Suppressor macrophage (primary cell): ENCODE measurements at places on chromosomes 7 and 10.

GRCh38 chr7:51244885-51245284, 71.7 kb downstream of the COBL start:
- DNase-seq: peak; percentile 32

GRCh38 chr10:114821915-114822443, 399 bp downstream of the FHIP2A start:
- DNase-seq: peak; percentile 40

- no peak for DNase-seq
Observed at GRCh38 chr7:100752994-100753393, 19.6 kb downstream of the ZAN start.

- DNase-seq: peak; percentile 61
Observed at GRCh38 chr7:95609277-95609971, 13.1 kb upstream of the PDK4 start.

DNA sequence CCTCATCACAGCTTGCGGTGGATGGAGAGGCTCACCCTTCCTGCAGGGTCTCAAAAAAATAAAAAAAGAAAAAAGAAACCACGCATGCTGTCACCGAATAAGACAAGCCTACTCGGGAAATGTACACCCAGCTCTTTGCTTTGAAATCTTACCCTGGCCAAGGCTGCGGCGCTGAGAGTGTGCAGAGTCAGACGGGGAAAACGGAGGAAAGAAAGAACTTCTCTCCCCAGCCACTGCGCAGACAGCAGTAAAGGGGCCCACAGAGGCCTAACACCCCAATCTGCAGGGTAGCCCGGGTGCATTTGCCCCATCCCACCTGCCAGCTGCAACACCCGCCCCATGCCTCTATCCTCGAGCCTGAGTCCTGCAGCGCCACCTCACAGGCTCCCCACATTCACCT, 14.8 kb downstream of the SLIT1 start:
- DNase-seq: no peak

- no peak for DNase-seq
Observed at GRCh38 chr10:70943841-70944466, 55.6 kb upstream of the PCBD1 start.

DNA sequence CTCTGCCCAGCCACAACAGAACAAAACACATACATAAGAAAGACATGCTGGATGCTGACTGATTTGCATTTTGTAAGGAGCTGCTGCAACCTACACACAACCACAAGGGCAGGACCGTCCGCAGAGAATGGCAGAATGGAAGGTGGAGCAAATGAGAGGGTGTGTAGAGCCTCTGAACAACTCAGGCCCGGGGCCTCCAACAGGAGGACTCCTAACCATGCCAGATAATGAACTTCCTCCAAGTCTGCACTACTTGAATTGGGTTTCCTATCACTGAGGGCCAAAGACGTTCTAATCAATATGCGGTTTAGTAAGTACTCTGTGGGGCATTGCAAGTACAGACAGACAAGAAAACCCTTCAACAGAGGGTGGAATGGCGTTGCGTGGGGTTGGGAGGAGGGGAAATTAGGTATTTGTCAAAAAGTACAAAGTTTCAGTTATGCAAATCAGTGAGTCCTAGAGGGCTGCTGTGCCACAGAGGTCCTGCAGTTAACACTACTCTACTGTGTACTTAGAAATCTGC, 14.6 kb downstream of the VOPP1 start:
- peak; percentile 42 for DNase-seq

DNA sequence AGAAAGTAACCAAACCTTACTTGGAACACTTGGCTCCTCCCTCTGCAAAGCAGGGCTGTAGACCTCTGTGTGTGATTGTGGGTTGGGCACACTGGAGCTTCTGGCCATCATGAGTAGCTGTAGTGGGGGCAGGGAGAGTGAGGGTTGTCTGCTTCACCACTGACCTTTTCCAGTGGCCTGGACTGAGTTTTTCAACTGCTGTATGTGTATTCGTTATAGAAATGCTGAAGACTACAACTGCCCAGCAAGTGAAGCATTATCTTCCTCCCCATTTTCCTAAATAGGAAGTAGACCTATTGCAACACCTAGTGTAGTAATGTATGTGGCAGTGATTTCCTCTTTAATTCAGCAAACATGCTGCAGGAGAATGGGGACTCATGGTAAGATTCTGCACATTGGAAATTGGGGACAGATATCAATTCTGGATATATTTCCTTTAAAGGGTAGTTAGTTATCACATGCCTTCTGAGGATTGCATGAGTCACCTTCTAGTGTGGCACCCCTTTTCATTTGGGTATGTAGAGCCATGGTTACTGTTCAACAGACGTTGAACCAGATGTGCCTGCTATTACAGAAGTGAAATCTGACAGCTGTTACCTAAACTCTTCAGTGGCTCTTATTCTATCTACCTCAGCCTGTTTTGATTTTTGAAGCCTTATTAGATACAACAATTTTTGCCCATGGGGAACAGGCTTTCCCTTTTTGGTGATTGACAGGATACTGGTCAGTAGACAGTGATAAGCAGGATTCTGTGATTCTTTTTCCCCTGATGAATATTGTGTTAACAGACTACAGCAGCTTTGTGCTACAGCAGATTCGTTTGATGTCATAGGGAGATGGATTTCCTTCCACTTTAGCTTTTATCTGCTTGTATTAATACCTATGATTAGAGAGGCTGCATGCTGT, 130.9 kb downstream of the SND1 start:
- peak; percentile 61 for DNase-seq

GRCh38 chr10:2659660-2660209, 407.6 kb upstream of the PFKP start:
- DNase-seq: no peak

GRCh38 chr10:33623669-33624068, 289.2 kb upstream of the NRP1 start:
- peak; percentile 46 for DNase-seq

GRCh38 chr7:35848725-35849124, 47.9 kb downstream of the SEPTIN7 start:
- no peak for DNase-seq

GRCh38 chr7:104903044-104903443, 111.0 kb upstream of the KMT2E start:
- no peak for DNase-seq

DNA sequence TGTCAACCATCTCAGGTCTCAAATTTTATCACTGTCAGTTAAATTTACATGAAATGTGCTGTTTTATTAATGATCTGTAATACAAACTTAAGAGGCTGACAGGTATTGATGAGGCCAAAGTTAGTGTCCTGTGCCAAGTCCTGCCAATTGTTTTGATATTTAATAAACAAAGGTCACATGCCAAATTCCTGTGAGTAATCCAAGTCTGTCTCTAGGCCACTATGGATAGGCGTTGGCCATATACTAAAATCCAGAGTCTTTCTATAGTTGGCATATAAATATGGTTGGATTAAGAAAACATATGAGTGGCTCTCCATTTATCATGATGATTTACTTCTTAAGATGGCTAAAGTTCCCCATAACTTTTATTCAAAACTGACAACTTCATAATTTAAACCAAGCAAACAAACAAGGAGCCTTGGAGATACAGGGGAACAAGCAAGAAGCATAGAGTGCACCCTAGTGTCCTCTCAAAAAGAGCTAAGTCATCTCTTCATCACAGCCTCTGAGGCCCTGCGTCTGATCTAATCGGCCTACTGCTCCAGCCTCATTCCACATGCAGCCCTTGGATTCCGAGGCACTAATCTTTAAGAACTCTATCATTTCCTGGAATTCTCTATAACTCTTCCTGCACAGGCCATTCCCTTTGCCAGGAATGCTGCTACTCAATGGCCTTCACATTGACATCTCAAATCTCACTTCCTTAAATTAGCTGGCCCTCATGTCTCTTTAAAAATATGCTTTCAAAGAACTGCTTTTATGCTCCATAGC, 32.7 kb upstream of the NRCAM start:
- no peak for DNase-seq

- no peak for DNase-seq
Observed at GRCh38 chr10:100805543-100806355, 60.4 kb downstream of the PAX2 start.

DNA sequence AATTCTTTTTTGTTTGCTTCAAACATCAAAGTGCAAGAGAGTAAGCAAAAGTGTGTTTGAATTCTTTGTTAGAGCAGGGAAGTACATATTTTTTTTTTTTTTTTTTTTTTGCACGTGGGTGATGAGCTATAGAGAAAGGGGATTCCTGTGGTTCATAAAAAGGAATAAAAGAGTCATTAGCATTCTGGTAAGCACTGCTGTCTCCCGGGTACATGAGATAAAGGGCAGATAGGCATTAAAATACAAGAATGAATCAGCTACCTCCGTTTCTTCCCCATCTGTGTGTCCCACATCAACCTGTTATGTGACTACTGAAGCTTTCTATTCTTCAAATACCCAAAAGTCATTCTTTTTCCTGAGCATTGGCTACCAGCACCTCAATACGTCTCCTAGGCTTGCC, 102.4 kb upstream of the SEMA3D start:
- DNase-seq: no peak

DNA sequence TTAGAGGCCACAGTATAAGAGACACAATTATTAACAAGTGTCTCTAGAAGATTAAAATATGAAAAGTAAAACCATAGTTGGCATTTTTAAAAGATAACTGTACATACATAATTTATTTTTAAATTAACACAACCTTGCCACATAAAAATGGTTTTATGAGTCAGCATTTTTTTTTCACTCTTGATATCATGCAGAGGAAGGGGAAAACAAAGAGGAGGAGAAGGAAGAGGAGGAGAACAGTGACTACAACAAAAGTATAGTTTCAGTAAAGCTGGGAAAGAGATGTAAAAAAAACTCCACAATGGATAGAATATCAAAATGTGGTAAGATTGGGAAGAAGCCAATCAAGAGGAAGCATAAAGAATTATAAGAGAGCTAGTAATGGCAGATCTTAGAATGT, 34.0 kb downstream of the CH25H start:
- no peak for DNase-seq

- DNase-seq: no peak
Observed at GRCh38 chr10:23037561-23037960, 57.8 kb upstream of the MSRB2 start.

DNA sequence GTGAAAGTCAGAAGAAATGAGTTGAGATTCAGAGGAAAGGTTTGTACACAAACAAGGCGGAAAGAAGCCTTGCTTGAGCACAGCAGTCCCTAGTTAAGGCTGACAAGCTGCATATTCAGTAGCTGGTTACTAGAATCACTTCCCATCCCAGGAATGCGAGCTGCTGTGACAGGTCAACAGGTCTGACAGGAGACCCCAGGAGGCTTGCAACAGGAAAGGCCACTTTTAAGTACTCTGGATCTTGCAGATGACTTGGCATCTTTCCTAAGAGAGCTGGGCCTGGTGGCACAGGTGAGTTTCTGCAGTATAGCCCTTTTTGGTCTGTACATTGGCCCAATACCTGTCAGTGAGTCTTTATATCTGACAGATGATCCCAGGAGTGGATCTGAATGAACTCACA, 35.7 kb upstream of the UNC5B start:
- no peak for DNase-seq

GRCh38 chr10:20839141-20839540, 58.0 kb downstream of the NEBL start:
- DNase-seq: no peak
